ENCODE measurements at places on chromosomes 7 and 10.

- no peak for DNase-seq
Measured at GRCh38 chr10:97875391-97875790, 25.7 kb downstream of the GOLGA7B start.

DNA sequence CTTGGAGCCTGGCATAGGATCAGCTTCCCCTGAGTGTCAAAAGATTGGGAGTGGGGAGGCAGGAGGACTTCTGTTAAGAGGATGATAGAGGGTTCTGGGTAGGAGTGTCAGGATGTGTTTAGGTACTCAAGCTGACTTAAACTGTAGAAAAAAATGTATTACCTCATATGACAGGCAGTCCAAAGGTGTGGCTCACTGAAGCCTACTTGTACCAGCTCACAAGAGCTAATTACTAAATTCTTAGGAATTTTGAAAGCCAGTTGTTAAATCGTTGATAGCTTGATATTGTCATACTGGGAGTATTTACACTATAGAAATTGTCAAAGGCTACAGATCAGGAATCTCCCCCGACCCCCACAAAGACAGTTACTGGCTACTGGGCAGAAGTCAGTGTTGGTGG lies 32.1 kb downstream of the FAS start:
- DNase-seq: no peak

DNA sequence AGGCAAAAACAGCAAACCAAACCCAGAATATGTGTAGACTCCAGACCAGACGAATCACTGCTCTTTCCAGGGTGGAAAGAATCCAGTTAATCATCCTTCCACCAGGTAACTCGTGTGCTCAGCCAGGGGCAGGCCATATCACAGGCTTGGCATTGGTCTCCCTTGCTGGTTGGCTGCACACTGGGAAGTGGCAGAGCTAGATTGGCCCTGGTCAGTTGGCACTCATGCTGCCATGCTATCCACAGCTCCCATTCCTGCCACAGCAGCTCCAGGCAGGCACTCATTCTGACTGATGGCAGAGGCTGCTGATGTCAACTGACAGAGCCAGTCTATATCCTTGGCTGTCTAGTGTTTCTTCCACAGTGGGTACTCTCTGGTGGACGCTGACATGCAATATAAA lies 9.7 kb upstream of the GDF10 start:
- DNase-seq: no peak

GRCh38 chr7:41437257-41438196 lies 265.4 kb downstream of the INHBA start:
- no peak for DNase-seq

DNA sequence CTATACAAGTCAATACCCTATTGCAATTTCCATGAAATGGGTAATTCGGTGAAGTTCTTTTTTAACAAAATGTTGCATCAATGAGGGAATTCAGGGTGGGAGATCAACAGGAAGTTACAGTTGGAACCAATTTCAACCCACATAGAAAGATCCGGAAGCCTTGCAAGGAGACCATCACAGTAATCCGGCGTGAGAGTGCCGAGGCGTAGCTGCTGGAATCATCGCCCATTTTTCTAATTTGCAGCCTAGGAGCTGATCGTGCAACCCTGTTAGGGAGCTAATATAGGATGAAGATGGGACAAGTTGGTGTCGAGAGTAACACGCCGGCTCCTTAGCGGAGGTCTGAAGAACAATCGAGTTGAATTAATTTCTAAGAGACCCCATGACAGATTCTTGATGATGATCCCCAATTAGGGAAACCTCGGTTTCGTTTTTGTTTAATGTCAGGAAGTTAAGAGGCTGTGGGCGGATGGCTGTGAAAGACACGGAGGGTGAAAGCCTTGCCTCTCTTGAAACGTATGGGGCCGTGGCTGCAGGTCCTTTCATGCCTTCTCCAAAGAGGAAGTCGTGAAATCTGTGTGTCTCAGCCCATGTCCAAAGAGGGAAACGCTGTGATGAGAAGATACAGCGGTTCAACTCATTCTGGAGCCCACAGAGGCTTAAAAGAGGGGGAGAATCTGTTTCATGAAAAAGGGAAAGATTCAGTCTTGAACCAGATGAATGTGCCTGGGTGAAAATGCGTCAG lies 51.2 kb upstream of the CARD11 start:
- peak; percentile 65 for DNase-seq

- DNase-seq: no peak
Measured at GRCh38 chr10:44939691-44940401, 19.8 kb upstream of the RASSF4 start.

- no peak for DNase-seq
Measured at GRCh38 chr10:128610113-128610512, 483.9 kb upstream of the MKI67 start.

GRCh38 chr7:140330128-140330527 lies 68.2 kb downstream of the SLC37A3 start:
- peak; percentile 48 for DNase-seq

GRCh38 chr7:85471740-85472139 lies 284.9 kb upstream of the SEMA3D start:
- no peak for DNase-seq

GRCh38 chr10:22666287-22667092 lies 47.9 kb downstream of the PIP4K2A start:
- no peak for DNase-seq

GRCh38 chr7:1899951-1900762 lies 230.1 kb downstream of the ELFN1 start:
- no peak for DNase-seq

GRCh38 chr10:11144626-11145494 lies 127.2 kb downstream of the CELF2 start:
- DNase-seq: no peak

DNA sequence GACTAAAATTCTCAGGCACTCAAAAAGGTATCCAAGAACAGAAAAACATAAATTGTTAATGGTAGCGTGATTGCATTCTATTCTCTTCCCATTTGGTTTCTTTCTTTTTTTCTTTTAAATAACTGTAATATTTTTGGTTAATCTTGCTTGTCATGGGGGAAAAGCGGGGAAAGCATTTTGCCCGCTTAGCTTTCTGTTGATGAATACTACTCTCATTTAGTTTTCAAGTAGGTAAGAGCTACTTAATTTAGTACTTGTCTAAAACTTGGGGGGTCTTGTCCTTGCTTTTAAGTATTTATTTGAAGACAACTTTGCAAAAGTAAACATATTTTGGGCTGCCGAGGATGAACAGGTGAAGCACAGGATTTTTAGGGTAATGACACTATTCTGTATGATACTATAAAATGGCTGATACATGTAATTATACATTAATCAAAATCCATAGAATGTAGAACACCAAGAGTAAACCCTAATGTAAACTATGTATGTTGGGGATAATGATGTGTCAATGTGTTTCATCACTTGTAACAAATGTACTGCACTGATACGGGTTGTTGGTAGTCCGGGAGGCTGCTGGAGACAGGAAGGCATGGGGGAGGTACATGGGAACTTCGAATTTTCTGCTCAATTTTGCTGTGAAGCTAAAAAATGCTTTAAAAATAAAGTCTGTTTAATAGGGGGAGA lies 1.7 kb downstream of the TES start:
- DNase-seq: no peak

DNA sequence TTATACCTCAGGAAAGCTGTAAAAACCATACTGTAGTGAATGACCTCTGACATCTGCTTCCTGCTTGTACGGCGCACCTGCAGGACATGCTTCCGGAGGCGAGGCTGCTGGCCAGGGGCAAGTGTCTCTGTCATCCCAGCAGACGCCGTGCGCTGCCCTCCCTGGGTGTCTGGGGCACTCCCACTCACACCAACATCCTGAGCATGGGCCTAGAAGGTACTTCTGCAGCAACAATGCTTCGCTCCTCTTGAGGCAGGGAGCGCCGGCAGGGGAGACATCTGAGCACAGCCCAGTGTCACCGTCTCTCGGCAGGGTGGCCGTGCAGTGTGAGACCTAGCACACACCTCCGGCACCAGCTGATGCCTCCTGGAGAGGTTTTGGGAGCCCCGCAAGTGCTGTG lies 269.2 kb downstream of the MAD1L1 start:
- no peak for DNase-seq
